ENCODE measurements at places on chromosomes 13 and 19.

GRCh38 chr13:25046274-25046984 is 49.5 kb upstream of the PABPC3 start:
- DNase-seq, result no peak

DNA sequence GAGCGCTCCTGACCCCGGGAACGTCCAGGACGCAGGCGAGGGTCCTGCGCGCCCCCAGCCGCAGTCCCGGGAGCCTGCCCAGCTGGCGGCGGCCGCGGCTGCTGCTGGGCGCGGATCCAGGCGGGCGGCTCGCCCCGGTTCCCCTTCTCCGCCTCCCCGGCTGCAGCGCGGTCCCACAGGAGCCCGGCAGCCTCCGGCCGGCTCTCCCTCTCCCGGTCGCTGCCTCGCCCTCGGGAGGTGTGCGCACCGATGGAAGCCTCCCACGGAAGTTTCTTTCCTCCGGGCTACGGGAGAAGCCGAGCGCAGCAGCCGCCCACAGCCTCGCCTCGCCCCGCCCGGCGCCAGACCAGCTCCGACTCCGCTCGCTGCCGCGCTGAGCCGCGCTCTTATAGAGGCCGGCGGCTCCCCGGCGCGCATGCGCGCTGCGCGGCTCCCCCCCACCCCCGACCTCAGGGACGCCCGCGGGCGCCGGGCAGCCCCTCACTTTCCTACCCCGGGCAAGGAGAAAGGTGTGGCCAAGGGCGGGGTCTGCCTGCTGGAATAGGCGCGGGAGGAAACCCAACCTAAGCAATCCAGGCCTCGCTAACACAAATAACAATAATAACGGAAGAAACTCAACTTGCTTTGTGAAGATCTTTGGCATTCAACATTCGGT is at the start of gene SHISA2:
Gene SHISA2, minus strand, starts transcription at position 360 of the 655 bp plus-strand sequence. CDS start 1,041 bp downstream, outside the sequence.
- DNase-seq, result peak; percentile 52

- DNase-seq, result no peak
These were observed 342 bp downstream of the ASF1B start for GRCh38 chr19:14135985-14136508.

DNA sequence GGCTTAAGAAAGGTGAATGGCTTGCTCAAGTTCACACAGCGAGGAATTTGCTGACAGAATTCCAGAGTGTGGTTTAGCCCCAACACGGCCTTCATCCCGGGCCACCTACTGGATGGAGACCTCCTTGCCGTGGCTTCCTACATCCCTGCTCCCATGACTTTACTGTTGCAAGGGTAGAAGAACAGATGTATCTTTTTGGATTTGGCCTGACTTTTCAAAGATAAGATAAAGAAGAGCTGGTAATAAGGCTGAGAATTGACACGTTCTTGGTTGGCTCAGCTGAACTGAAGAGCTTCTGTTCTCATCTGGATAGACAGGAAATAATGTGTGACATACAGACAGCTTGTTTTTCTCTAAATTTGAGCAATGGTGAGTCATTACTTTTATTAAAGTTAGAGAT is 113.1 kb downstream of the KLF5 start:
- peak; percentile 30 for DNase-seq

DNA sequence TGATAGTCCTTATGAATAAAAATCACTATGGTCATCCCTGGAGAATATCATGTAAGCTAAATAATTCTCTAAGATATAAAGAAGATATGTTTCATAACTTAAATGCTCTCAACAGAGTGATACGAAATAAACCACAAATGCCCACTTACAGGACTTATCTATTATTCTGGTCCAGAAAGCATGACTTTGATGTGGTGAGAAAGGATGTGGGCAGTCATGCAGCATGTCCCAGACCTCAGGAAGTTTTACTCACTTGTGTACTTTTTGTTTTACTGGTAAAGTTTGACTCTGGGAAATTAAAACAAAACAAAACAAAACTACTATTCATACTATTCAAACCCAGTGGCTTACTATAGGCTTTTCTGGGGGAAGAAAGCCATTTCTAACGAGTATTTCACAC is 483.2 kb upstream of the SLITRK6 start:
- DNase-seq, result peak; percentile 0
